Stimulated activated CD8-positive, alpha-beta memory T cell treated with anti-CD3 and anti-CD28 coated beads, Interleukin-2, amount 100 ng/mL, for 48 hours (primary cell): ENCODE measurements at places on chromosomes 1 and 21.
A peak's percentile ranks its signal among the peaks of the same experiment; 100 is the strongest.

- no peak for DNase-seq
Observed at GRCh38 chr1:36351227-36351977, 28.0 kb upstream of the EVA1B start.

DNA sequence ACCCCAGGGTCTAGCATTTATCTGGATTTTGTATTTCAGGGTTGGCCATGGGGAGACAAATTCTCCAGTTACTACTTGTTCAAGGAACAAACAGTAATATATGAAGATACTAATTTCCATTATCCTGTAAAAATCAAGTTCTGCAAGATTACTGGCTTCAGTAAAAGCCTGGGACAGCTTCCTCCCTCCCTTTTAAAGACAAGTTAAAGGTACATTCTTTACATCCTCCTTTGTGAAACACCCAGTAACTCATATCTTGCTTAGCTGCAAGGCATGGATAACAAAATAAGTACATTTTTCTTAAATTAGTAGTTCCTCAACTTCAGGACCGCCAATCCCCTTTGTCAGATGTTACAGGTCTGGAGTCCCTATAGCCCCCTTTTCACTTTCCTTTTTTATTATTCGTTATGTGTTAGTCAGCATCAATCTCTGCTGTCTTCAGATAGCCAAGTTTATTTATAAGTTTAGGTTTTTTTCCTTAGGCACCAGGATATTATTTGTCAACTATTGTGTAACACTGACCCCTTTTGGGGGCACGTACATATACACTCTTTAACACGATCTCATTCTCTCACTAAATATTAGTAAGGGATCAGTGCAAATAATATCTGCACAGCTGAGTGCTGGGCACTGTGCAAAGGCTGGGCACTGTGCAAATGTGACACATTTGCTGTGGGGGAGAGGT, 9.8 kb downstream of the ERRFI1 start:
- DNase-seq = no peak

DNA sequence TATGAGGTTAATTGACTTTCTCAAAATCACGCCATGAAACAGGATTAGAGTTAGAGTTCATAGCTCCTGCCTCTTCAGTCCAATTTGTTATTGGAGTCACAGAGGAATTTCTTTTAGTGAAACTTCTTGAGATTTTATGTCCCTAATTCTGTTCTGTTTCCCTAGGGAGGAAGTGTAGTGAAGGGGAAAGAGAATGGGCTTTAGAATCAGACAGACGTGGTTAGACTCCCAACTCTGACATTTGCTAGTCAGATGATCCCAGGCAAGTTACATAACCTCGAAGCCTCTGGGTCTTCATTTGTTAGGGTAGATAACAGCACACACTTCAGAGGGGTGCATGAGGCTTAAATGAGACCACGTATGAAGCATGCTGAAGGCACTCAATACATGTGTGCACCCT, 83.9 kb downstream of the ASTN1 start:
- DNase-seq = no peak

DNA sequence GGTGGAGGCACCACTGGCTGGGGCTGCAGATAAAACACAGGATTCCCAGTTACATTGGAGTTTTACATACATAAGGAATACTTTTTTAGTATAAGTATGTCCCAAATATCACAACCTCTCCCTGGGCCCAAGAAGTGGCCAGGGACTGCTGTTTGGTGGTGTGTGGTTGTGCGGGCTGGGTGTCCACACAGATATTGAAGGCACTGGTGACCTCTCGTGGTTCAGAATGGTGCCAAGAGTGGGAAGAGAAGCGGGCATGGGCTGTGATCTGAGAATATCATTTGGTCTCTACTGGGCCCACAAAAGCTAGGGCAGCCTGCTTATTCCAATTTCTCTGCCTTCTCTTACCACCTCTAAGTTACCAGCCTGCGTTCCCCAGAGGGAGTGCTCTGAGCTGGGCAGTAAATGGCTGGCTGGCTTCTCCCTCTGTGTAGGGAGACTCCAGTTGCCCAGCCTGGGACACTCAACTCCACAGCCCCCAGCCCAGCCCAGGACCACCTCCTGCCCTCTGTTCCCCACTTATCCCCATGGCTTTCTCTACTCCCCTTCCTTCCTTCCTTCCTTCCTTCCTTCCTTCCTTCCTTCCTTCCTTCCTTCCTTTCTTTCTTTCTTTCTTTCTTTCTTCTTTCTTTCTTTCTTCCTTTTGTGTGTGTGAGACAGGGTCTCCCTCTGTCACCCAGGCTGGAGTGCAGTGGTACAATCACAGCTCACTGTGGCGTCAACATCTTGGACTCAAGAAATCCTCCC, 42.8 kb upstream of the RD3 start:
- DNase-seq = no peak

- no peak for DNase-seq
Observed at GRCh38 chr1:66351913-66352312, 182.0 kb upstream of the SGIP1 start.

DNA sequence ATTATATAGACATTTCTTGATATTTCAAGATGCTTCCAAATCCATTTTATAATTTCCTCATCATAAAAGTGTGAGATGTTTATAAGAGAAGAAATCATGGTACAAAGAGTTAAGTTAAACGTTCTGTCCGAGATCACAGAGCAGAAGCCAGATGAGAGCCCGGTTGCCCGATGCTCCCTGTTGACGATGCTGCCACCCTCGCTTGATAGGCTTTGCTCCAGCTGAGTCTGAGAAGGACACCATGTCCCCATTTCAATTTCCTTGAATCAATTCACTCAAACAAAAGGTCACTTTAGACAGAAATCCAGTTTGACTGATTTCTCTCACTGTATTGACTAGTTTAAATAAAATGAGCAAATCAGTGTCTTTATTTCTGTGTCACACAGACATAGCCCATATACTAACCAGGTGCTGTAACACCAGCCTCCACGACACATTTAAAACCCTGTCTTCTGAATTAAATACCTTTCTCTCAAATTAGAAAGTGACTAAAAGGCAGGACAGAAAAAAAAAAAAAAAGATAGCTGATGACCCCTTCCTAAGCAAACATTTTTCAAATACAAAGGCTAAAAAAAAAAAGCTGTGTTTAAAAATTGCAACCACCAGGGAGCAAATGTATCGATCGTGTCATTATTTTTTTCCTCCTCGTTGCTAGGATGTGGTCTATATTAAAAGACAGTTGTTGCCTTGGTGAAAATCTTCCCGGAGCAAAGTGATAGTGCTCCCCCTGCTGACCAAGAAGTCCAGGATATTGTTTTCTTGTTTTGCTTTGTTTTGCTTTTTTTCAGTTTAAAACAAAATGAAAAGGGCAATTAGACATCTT, 35.2 kb downstream of the DNASE2B start:
- DNase-seq = no peak

DNA sequence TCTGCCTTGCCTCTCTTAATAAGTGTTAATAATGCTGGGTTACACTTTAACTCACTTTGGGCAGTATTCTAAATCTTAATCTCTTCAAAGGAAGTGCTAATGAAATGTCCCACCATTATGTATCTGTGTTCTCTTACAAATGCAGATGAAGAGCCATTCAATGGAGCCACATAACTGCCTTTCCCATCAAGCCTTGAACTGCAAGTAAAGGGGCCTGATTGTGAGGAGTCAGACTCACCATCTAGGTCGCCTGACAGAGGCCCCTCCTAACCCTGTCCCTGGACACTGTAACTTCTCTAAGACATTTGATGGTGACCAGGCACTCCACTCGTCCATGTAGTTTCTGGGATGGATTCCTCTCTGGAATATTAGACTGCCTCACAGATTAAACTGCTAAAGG, 329.4 kb downstream of the KIF26B start:
- no peak for DNase-seq

GRCh38 chr1:20787029-20787839, at the start of gene HP1BP3:
HP1BP3 (minus strand) TSS chr1:20787307; CDS start chr1:20780440, 6,867 bp downstream.
- DNase-seq = peak; percentile 72

DNA sequence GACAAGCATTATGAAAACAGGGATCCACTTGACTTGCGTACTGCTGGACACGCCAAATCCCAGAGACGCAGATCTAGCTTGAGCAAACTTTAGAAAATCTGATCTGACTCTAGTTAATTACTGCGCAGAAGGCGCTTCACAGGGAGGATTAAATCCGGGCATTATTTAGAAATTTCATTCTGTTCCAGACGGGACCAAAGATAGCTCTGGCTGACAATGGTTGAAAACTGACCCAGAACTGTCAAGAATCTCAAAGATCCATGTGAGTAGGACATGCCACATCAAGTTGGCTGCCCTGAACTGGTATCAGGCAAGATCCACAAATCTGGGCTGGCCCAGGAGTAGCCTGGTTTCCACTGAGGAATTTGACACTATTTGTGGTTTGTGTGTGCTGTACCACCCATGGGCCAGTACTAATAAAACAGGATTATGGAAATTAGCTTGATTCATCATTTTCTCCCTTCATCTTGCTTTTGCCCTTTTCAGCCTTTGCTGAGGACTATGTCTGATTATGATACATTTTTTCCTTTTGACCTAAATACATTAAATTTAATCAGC, 171.0 kb downstream of the VAV3 start:
- no peak for DNase-seq

- no peak for DNase-seq
Observed at GRCh38 chr1:186212568-186213224, 162.4 kb downstream of the TPR start.

DNA sequence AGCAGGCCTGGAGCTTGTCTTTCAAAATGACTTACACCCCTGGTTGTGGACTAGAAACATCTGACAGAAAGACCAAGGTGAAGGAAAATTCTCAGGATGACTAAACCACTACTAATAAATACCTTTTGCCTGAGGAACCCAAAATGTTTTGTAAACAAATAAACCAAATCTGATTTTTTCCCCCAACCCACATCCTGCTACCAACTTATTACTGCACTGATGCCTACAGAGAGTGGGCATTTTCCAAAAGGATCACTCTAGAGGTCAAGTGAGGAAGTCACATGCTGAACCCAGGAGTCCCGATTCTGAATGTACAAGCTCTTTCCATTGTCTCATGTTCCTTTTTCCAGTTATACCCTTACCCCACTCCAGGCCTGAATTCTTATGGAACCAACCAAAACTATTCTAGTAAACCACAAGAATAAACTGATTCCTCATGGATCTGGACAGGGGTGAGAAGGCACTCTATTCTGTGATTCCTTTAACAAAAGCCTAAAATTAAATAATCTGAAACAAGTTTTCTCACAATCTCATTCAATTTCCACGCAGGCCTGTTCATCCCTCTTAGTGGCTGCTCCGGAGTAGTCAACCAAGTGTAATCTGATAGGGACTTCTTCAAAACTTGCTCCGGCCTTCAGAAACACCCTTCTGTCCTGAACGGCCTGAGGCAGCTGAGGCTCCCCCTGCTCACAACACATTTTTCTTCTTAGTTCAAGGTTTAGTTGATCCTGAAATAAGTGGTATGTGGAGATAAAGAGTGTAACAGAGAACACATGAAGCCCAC, 1.4 kb downstream of the PI4KB start:
- no peak for DNase-seq

GRCh38 chr21:44898851-44899767, 21.6 kb downstream of the ITGB2 start:
- no peak for DNase-seq

DNA sequence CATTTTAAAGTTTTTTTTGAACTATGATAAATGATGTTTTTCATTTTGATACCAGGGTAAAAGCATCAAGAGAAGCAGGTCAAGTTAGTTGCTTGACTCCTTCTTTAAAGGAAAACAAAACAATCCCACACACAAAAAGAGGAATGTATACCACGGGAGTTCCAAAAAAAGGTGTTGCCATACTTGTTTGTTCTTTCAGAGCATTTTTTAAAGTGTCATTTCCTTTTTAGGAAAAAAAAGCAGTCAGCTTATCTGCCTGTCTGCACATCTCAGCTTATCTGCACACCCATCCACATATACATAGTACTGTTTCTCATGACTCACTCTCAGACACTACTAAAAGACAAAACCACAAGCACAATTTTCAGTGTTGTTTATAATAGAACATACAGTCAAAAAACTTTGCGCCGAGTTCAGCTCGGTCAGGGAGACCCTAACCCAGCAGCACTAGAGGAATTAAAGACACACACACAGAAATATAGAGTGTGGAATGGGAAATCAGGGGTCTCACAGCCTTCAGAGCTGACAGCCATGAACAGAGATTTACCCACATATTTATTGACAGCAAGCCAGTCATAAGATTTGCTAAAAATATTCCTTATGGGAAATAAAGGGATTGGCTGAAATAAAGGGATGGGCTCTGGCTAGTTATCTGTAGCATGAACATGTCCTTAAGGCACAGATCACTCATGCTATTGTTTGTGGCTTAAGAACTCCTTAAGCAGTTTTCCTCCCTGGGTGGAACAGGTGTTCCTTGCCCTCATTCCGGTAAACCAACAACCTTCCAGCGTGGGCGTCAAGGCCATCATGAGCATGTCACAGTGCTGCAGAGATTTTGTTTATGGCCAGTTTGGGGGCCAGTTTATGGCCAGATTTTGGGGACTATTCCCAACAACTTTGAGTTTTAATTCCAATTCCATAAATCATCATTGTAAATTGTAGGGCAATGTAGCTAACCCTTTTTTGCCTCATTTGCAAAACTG, 11.4 kb upstream of the MNDA start:
- no peak for DNase-seq

DNA sequence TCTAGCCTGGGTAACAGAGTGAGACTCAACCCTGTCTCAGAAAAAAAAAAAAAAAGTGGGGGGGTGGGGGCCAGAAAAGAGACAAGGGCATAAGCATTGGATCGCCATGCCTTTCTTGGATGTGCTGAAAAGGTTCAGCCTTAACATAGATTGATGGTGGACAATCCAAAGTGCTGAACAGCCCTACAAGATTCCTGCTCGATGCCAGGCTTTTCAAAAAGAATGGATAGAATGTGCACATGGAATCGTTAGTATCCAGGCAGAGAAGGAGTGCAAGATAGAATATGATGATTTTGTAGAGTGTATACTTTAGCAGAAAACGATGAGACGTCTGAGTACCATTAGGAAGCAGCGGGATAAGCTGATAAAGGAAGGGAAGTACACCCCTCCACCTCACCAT, 10.9 kb upstream of the COA7 start:
- DNase-seq = no peak

DNA sequence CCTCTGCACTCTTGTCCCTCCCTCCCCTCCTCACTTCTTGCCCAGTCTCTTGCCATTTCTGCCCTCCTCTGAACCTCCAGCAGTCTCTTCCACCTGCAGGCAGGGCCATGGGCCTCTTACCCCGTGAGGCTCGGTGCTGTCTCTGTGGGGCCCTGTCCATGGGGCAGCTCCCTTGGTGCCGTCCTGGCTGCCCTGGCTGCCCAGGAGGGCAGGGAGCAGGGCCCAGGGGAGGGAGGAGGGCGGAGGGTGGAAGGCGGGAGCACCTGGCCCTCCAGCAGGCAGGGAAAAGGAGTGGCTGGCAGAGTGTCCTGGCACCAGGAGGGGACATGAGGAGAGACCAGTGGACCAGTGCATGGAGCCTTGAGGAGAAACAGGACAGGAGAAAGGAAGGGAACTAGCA, at the start of gene RORC:
Gene RORC (minus strand): TSS at position 198 of the 400 bp plus-strand sequence. CDS start 38 bp downstream, at position 160.
- no peak for DNase-seq
